ENCODE measurements at places on chromosomes 7 and 10.

DNA sequence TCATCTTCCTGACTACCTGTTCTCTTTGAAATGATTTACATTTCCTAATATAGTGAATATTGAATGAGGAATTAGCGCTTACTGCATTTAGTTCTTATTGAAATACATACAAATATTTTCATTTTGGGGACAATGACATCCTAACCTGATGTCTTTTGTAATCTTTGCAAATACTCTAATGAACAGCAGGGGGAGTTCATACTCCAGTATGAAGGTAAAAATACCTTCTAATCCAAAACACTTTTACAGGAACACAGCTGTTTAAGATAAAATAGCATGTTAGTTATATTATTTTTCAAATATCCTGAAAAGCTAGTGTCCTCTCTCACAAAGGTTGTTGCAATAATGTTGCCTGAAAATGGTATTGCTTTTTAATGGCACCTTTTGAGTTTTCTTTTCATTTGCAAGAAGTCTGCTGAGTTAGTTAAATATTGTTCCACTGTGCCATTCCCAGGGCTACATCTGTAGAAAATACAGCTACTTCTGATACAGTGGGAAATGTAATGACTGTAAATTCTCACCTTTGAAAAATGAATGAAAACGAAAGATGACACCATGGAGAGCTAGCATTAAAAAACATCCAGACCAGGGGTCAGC lies 400.0 kb downstream of the PHF14 start:
- DNase-seq = no peak

- no peak for DNase-seq
These were observed 72.7 kb upstream of the SEC61G start for GRCh38 chr7:54831644-54832095.

- no peak for DNase-seq
These were observed 43.5 kb upstream of the SLC35G1 start for GRCh38 chr10:93850031-93851015.

GRCh38 chr10:128014236-128014635 lies 107.3 kb downstream of the PTPRE start:
- no peak for DNase-seq

GRCh38 chr10:109912335-109913281 lies 10.7 kb downstream of the XPNPEP1 start:
- DNase-seq = no peak

DNA sequence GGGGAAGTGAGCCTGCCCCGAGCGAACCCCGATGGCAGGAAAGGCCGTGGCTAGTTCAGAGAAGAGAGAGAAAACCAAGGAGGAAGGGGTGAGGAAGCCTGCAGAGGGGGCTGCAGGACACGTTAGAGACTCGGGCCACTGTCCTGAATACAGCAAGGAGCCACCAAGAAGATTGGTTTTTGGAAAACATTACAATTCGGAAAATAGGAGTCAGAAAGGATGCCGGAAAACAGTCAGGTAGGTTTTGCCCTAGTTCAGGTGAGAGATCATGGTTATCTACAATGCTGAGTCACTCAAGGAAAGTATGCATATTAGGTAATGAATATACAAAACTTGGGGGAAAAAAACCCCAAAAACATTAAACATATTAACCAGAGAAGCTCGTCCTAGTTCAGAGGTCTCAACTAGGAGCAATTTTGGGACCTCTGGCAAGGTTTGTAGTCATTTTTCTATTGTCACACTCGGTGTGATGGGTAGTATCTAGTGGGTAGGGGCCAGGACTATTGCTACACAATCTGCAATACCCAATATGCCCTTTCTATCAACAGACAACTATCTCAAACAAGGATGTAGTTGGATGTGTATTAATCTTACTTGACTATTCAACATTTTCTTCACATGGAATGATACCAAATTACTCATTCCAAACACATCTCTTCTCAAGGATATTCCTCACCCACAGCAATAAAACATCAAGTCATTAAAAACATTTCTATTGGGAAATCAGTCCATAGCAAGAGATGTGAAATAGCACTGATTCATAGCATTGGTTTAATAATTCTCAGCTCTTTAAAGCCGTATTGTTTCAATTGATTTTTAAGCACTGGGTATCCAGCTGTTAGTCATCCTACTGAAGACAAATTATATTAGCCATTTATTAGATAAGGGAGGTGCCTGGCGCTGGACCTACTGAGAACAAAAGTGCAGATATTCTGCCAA lies 74.4 kb upstream of the RSU1 start:
- no peak for DNase-seq

DNA sequence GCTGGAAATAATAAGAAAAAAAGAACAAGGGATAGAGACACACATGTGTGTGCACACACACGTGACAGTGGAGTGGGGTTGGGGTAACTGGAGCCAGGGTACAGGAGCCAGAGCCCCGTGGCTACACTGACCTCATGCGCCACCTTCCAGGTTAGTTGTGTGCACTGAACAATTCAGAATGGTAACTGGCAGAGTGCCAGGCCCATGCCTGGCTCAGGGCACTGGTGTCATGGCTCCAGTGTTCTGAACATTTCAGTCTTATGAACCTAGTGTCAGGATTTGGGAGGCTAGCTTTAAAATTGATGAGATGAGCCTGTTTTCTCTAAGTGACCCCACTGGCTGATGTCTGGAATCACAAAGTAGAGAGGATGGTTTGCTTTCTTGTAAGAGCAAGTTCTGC lies 269.6 kb downstream of the SORCS3 start:
- no peak for DNase-seq

GRCh38 chr10:77629775-77630506 lies 7.7 kb downstream of the KCNMA1 start:
- DNase-seq = no peak

DNA sequence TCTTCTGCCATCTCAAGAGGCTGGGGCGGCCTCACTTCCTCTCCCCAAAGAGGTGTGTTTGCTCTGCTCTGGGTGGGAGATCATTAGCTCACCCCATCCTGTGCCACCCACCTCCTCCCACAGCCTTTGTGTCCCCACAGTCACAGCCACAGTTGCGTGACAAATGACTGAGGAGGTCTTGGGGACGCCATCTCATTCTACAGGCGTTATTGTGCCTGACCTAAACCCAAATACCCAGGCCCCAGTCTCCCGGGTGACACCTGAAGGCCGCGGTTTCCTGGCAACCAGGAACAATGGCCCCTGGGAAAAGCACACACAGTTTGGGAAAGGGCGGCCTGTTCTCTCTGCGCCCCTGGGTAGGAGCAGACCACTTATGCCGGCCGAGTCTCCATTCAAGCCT lies 51.6 kb downstream of the SLIT1 start:
- DNase-seq = no peak

DNA sequence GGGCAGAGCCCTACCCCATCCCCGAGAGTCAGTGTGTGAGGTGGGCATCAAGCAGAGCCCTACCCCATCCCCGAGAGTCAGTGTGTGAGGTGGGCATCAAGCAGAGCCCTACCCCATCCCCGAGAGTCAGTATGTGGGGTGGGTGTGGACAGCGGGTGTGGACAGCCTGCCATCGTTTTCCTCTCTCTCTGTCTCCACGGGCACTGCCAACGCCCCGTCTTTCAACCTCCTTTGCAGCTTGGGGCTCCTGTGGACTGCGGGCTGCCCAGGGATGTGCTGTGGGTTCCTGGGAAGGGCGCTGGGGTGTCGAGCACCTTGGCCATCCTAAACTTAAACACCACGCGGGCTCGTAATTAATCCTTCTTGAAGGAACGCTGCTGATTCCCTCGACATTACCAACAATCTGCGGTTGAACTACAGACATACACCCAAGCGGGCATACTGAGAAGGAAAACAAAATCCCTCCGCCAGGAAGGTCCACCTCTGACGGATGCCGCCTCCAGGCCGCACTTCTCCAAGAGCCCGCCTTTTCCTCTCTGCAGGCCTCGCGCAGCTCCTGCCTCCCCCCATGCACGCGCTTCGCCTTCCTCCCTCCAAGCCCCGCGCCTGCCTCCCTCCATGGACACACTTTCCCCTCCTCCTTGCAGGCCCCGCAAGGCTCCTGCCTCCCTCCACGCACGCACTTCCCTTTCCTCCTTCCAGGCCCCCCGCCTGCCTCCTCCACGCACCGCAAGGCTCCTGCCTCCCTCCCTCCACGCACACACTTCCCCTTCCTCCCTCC lies 65.1 kb downstream of the ADARB2 start:
- no peak for DNase-seq

DNA sequence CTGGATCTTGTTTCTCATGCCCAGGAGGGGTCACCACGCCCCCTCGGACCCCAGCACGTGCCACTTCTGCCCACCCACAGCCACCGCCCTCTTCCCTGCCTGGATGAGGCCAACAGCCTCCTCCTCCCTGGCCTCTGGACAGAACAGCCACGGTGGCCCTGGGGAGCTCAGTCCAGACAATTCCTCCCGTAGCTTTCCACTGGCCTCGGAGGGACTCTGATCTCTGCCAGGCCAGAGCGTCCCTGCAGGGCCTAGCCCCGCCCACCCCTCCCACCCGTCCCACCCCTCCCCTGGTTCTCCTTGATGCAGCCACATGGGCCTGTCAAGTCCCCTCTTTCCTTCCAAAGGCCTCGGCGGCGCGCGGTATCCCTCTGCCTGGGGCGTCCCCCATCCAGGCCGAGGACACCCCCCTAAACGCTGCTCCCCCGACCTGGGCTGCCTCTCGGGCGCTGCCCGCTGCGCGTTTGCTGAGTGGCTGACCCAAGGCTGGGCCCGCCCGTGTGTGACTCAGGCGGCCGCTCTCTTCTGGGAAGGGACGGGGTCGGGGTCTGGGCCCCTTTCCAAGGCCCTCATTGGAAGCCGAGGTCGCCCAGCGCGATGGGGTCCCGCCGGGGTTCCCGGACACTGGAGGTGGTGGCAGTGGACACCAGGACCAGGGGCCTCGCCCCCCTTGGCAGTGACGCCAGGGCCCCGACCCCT lies 557 bp downstream of the TMEM120A start:
- DNase-seq = no peak

GRCh38 chr10:102240467-102241031 lies 763 bp downstream of the PITX3 start:
- DNase-seq = no peak

DNA sequence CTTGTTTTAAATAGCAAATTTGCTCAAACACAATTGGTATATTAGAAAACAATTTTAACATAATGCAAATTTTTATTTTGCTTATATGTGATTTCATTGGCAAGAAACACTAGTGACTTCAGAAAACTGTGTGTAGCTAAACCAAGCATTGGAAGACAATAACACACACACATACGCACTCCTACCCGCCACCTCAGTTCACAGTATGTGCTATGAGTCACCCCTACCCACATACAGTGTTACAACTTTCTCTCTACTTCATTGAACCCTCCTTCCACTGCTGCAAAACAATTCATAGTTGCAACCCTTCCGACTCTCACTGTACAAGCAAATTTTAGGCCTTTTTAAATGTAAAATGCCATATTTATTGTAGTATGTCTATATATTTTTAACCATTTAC lies 119.9 kb upstream of the THSD7A start:
- no peak for DNase-seq

DNA sequence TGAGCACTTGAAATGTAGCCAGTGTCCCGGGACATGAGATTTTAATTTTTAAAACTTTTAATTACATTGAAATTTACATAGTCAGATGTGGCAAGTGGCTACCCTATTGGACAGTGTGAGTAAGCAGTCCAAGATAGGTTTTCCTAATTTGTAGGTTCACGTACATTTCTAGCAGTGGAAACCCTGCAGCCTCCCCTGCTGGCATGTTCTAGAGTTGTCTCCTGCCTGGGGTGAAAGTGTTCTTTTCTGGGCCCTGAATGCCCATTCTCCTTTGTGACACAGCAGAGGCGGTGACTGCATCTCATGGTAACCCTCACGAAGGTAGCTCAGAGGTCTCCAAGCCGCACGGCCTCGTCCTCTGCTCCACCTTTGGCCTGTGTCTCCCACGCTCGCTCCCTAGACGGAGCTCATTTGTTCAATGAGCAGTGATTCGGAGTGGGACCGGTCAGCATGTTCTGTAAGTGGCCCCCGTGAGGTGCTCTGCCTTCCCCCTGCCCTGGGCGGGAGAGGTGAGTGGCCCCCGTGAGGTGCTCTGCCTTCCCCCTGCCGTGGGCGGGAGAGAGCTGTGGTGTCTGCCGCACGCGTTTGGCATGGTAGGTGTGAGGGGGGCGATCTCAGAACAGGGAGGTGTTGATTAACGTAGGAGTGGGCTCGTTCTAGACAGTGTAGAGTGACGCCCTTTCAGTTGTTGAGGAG lies 18.0 kb downstream of the WDR37 start:
- no peak for DNase-seq

DNA sequence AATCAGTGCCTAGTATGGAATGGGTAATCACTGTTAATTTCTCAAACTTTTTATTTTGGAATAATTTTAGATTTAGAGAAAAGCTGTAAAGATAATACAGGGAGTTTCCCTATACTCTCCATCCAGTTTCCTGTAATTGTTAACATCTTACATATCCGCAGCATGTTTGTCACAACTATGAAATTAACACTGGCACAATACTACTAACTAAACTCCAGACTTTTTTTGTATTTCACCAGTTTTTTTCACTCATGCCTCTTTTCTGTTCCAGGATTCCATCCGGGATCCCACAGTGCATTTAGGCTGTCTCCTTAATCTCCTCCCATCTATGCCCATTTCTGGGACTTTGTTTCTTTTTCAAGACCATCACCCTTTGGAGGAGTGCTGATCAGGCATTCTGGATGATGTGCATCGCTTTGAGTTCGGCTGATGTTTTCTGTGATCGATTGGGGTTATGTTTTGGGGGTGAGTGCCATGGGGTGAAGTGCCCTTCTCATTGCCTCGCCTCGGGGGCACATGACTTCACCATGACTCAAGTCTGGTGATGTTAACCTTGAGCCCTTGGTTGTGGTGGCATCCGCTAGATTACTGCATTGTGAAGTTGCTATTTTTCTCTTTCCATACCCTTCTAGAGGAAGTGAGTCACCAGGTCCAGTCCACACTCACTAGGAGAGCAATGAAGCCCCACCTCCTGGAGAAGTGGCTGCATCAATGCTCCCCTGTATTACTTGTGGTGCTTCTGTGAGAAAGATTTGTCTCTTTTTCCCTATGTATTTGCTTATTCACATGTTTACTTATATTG lies 43.9 kb upstream of the GRB10 start:
- DNase-seq = no peak

- no peak for DNase-seq
These were observed 26.8 kb downstream of the ELFN1 start for GRCh38 chr7:1696671-1697498.

- DNase-seq = no peak
These were observed 6.2 kb downstream of the PYROXD2 start for GRCh38 chr10:98408799-98409198.
